NCI-H510A treated with DMSO at 0.1 percent for 48 hours (cell line): ENCODE measurements at places on chromosomes 3 and 15.

GRCh38 chr3:100231668-100232067 is 29.1 kb upstream of the TBC1D23 start:
- DNase-seq, result no peak

- DNase-seq, result no peak
Measured at GRCh38 chr3:101532783-101533602, 20.0 kb upstream of the SENP7 start.

DNA sequence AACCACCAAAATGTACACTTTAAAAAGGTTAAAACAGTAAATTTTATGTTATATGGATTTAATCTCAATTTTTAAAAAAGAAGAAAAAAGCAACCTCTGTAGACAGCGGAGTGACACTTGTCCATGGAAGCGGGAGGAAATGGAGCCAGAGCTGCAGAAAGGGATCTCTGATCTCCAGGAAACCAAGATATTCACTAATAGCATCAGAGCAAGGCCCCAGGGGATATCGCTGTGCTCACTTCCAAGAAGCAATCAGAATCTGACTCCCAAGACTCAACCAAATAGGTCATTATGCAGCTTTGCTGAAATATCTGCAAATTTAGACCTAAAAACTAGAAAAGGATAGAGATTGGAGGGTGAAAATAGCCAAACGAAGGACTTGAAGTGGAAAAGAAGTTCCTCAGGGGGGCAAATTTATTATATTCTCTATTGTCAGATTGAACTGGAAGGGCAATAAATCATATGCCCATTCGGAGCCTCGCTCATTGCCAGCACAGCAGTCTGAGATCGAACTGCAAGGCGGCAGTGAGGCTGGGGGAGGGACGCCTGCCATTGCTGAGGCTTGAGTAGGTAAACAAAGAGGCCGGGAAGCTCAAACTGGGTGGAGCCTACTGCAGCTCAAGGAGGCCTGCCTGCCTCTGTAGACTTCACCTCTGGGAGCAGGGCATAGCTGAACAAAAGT is 62.0 kb upstream of the ATP2C1 start:
- no peak for DNase-seq

GRCh38 chr15:60798821-60799220 is 319.9 kb upstream of the ICE2 start:
- no peak for DNase-seq

DNA sequence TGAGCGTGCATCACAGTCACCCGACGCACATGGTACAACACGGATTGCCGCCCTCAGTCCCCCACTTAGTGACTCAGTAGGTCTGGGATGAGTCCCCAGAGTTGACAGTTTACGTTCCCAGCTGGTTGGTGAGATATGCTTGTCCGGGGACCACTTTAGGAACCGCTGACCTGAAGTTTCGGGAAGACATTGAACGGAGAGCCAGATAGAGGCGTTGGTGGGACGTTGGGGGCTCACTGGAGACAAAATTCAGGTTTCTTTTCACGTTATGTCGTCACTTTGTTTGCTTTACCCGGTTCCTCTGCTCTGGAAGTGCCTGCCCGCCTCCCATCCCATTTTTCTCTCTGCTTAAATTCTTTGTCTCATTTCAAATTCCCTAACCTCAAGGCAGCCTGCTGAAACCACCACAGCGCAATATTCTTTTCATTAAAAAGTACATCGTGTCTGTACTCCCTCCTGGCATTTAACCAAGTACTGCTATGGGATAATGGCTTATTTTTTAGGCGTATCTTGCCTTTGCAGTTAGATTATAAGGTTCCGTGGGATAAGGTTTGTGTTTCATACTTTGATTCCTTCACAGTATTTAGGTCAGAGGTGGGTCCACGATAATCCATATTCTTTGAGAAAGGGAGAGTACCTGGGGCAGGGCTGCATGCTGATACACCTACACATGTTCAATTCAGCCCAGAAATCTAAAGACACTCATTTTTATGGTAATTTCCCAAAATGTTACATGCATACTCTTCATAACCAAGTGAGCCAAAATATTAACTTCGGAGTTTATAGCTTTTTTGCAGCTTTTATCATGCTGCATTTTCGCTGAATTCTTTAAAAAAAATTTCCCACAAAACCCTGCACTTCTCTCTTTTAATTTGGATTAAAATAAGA is 921 bp downstream of the LMLN start:
- DNase-seq, result no peak

- DNase-seq, result no peak
Measured at GRCh38 chr3:187822402-187822801, 77.1 kb upstream of the BCL6 start.

DNA sequence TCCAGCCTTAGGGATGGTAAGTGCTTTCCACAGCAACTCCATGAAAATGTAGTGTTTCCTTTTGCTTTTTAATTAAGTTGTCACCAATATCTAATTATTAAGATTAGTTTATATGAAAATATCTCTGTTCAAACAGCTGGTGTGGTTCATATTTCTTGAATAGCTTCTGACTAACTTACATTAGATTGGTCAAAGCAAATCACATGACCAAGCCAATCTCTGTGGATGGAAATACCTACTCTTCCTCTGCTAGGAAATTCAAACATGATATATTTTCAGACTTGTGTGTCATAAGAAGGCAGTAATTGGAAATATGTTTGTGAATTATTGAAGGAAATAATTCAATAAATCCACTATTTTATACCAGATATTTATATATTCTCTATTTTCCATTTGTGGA is 54.6 kb upstream of the CADM2 start:
- DNase-seq, result no peak

DNA sequence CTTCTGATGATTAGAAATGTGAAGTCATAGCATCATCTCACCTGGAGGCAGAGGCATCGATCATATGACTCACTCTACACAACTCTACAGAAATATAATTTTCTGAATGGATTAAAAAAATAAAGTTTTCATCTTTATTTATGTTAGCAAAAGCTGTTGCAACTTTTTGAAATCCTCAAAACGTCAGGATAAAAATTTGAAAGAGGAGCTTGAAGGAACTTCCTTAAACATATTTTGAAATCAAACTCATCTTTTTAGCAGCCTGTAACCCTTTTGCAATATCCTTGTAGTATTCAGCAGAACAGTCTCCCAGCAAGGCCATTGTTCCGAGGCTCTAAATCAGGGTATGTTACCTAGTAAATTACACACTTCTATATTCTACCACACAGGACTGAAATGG is 985.4 kb downstream of the PLOD2 start:
- no peak for DNase-seq

DNA sequence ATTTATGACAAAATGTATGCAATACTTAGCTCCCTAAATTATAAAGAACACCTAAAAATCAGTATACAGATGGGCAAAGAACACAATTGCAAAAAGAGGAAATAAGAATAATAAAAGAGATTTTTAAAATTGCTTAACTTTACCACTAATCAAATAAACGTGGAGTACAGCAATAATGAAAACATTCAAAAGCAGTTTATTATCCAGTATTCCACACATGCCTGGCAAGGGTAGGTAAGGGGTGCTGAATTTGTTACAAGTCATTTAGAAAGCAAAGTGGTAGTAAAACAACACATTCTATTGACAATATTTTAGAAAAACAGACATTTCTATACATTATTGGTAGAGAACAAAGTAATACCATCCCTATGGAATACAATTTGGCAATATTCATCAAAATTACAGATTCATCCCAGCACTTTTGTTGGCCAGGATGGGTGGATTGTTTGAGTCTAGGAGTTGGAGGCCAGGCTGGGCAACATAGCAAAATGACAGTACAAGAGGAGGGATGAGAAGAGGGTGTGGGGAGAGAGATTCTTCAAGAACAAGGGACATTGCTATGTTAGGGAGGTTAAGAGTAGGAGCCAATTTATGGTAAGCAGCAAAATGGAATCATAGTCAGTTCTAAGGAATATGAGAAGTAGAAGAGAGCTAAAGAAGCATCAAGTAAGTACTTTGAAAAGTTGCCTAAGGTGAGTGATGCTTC is 3.7 kb upstream of the ACKR4 start:
- DNase-seq, result no peak

DNA sequence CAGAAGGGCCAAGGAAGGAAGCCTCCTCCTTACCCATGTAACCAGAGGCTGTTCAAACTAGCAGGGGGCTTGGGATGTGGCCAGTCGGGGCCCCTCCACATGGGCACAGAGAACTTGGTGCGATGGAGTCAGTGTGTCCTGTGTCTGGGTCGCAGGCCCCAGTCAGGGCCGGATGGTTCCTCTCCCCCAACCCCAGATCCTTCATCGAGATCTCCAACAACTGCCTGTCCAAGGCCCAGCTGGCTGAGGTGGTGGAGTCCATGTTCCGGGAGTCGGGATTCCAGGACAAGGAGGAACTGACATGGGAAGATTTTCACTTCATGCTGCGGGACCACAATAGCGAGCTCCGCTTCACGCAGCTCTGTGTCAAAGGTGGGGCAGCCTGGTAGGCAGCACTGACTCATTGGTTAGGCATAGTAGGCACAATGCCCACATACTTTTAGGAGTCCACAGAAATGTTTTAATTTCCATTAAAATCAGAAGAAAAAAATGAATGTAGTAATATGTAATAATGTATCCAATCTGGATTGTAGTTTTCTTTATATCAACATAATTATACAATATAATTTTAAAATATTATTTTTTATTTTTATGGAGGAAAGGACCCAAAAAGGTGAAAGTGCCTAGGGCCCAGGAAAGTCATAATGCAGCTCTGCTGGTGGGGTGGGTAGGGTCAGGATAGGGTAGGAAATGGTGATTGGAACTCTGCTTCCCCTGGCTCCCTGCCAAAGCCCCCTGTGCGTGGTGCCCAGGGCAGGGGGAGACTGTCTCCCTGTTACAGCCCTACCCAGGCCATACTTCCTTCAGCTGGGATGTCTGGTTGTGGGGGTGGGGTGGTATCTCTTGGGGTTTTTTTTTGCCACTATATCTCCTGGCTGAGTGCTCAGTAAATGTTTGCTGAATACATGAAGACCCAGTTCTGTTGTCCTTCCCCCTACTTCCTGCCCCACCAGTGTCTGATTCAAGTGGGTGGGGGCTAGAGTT is 18.6 kb downstream of the DUOX1 start:
- DNase-seq, result no peak

GRCh38 chr3:150300852-150301517 is 107.1 kb upstream of the TSC22D2 start:
- DNase-seq, result no peak

GRCh38 chr15:98943601-98944151 is 63.9 kb downstream of the PGPEP1L start:
- DNase-seq, result no peak

DNA sequence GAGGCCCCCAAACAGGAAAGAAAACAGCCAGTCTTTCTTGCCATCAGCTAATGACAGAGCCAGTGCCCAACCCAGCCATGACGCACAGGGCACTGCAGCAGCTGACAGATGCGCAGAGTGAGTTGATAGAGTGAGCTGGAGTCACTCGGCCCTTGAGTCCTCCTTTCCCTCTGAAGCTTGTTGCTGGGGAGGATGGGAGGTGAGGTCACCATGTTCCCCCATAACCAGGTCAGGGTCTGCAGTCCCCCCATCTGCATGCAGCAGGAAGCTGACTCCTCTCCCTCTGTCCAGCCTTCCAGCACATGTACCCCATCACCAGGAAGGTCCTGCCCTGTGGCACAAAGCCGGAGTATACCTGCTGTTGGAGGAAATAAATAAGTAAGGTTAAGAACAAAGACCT is 174.6 kb downstream of the ABHD5 start:
- no peak for DNase-seq

DNA sequence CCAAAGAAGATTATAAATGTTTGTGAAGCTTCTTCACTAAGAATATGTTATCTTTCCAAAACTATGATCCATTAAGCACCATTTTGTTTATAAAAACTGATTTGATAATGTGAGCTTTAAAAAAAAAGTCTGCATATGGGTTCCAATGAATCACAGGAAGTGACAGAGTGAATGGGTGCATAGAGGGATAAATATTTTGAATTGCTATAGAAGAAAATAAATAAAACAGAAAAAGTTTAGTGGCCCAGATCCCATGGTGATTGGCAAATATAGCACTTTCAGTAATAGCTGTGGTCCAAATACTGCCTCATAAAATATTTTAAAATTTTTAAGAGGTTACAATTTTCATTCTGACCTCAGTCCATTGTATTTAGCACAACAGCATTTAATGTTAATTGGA is 19.2 kb downstream of the CPA3 start:
- DNase-seq, result no peak

GRCh38 chr3:98739266-98739665 is 23.9 kb upstream of the ST3GAL6 start:
- no peak for DNase-seq

- DNase-seq, result no peak
Measured at GRCh38 chr3:146322216-146322817, 71.4 kb upstream of the PLSCR4 start.

DNA sequence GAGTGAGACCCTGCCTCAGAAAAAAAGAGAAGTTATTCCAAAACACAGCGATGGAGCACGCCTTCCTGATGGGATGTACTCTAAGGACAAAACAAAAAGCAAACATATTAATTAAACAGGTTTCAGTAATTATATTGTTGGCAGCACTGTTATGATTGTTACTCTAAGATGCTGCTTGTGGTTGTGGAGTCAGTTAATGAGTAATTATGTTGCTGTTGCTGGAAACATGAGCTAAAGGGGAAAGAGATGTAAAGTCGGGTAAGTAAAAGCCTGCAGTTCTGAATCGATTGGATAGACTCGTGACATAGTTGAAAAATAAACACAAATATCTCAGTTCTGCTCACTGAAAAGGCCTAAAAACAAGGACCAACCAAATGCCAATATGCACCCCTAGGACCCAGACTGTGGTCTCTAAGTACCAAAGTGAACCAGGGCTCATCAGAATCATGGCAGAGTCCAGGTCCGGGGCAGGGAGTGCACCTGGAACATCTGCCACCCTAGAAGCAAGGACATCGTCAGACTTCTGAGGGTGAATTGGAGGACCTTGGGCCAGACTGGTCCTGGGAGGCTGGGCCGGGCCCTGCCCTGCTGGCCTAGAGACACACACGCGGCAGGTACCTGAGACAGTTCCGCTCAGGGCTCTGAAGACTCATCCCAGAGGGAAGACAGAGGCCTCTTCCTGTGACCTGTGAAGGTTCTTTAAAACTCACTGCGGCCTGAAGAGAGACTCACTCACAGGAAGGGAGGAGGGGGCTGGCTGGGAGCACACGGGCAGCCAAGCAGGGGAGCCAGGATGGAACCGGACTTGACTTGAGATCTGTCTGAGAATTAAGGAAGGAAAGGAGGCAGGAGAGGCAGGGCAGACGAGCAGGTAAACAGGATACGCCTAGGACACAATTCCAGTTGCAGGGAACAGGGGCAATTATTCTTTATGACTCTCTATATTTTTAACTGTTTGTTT is 140.5 kb downstream of the LRRK1 start:
- DNase-seq, result no peak

DNA sequence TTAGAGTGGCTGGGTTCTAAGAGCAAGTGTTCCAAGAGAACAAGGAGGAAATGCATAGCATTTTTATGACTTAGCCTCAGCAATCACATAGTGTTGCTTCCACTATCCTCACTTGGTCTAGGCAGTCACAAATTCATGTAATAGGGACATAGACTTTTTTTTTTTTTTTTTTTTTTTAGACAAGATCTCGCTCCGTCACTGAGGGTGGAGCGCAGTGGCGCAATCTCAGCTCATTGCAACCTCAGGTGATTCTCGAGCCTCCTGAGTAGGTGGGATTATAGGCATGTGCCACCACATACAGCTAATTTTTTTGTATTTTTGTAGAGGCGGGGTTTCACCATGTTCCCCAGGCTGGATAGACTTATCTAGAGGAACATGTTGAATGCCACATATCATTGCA is 4.7 kb upstream of the GNB4 start:
- no peak for DNase-seq

- peak; percentile 77 for DNase-seq
Measured at GRCh38 chr3:172223870-172224269, 184.5 kb downstream of the FNDC3B start.
